ENCODE measurements at places on chromosomes 4 and X.

DNA sequence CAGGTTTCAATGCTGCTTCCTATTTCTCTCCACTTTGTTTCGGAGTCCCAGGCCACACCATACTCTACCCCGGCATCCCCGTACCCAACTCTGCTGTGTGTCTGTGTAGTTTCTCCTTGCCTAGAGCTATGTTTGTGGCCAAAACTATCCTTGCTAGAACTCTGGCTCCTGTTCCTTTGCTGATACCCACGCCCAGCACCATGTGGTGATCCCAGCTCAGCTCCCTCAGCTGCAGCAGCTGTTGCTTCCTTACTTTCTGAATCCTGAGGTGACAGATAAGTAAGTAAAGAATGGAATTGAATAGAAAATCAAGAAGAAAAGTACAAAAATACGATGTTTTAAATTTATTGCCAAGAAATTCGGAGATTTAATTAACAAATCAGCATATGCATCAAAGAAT is 55.8 kb downstream of the CASP3 start:
- no peak for DNase-seq

DNA sequence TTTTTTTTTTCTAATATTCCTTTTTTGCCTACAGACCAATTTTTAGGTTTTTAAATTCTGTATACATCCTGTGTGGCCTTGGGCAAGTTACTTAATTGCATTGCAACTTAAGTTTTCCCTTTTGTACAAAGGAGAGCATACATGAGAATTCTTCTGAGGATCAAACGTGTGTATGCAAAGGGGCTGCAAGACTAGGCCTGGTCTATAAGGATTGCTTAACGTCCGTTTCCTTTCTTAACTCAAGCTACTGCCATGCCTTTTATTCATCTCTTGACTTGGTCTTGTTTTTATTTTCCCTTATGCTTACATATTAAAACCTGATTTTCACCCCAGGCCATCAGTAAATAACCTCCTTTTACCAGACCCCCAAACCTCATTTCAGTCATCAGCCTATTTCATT is 13.6 kb downstream of the RBPJ start:
- no peak for DNase-seq

GRCh38 chr4:30828264-30828926 is 108.2 kb downstream of the PCDH7 start:
- peak; percentile 27 for DNase-seq

DNA sequence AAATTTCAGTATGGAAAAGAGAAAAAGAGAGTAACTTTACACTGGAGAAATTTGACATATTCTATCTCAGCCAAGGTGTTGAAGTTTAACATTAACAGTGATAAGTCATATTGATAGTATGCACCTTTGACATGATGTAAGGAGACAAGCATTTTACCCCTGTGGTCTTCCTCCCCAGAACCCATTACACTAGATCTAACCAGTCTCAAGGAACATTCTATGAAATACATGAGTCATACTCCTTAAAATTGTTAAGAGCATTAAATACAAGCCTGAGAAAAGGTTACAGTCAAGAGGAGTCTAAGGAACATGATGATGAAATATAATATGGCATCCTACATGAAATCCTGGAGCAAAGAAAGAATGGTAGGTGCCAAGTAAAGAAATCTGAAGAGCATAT is 1151.3 kb upstream of the IGFBP7 start:
- DNase-seq: no peak

DNA sequence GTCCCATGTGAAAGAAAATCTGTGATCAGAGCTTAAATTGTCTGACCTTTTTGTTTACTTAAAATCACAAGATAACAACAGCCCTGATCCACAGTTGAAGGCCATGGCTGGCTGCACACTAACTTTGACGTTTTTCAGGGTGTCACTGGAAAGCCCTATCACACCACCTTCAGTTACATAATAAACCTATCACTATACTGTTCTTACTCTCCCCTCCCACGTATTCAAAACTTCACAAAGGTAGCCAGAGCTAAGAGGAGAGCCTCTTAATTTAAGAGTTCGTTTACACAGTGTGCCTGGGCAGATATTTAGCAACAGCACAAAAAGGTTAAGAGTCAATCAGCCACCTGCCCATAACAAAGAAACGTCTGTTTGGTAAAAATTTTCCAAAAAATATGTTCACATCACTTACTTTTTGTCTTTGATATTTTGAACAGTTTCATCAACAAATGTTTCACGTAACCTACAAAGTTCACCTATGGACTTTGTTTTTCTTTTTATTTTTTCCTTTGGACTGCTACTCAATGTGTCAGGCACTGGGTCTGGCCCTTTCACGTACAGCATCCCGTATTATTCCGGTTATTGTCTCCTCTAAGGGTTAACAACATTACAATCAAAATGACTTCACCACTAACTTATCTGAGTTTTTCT is 25.0 kb downstream of the RFC1 start:
- DNase-seq: no peak

DNA sequence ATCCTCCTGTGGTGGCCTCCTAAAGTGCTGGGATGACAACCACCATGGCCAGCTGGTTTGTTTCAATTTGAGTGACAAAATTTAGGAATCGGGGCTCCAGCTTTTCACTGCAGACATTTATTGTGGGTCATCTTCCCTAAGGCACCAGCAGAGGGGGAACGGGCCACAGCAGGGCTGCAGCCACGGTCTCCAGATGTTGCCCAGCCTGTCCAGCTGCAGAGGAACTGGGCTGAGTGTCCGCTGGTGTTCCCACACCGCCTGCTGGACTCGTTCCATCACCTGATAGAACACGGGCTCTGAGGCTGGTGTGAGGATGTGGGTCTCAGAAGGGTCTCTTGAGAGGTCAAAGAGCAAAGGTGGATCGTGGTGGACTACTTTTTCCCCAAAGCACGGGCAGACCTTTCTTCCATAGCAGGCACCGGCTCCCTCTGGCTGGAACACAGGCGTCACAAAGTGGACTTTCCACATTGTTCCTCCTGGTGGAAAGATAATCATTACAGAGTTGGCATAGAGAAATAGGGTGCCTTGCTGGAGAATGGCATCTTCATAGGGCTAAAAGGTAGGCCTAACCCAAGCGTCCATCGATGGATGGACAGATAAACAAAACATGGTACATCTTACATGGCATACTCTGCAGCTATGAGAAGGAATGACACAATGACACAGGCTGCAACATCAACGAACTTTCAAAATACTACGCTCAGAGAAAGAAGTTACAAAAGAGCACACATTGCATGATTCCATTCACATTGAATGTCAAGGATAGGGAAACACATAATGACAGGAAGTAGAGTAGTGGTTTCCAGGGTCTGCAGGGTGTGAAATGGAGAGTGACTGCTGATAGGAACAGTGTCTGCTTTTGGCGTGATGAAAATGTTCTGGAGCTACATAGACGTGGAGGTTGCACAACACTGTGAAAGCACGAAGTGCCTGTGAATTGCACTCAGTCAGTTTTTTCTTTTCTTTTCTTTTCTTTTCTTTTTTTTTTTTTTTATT is 5.9 kb upstream of the ARSD start:
- no peak for DNase-seq

DNA sequence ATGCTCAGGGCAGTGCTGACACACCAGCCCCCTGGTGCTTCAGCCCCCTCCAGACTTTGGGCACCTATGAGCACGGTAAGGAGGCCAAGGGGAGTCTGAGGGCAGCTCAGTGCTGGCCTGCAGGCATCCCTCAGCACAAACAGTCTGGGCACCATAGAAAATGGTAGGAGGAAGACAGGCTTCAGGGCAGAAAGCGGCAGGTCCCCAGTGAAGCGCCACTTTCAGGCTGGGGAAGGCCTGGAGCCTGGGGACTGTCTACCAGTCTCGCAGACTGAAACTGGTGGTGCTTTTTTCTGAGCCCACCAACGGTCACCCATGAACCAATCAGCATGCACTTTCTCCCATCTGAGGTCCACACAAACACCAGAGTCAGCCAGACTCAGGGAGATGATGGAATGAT is 1074.7 kb downstream of the PCDH18 start:
- DNase-seq: no peak

DNA sequence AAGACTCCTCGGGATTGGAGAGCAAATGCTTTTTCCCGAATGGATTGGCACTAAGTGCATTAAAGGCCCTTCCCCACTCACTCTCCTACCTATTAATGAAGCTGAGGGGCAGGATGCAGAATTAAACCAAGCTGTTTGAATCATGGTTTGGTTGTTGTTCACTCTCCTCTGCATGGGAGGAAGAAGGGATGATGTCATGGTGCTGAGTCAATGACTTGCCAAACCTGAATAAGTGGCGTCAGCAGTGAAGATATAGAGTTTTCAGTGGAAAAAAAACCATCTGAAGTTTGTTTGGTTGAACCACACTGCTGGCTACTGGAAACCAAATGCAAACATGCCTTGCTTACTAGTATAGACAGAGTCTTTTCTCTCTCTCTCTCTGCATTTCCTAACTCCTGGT is 19.8 kb upstream of the ZXDA start:
- no peak for DNase-seq

DNA sequence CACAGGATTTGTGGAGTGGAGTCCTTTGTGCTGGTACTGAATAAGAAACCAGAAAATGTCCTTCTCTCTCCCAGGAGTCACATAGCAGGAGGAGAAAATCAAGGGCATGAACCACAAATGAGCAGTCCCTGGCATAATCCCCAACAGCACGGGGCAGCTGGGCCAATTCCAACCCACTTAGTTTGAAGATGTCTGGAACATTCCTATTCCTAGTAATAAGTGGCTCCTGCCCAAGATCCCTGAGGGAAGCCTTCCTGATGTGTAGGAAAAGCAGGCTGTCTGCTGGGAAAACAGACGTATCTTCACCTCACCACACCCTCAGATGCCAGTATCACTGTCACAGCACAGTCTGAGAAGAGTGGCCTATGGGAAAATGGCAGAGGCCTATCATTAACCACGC is 182.8 kb upstream of the MAP3K15 start:
- DNase-seq: peak; percentile 83

- DNase-seq: no peak
Observed at GRCh38 chr4:60709061-60709460, 491.1 kb upstream of the ADGRL3 start.

- DNase-seq: peak; percentile 66
Observed at GRCh38 chrX:19303256-19303880, 40.4 kb upstream of the PDHA1 start.

DNA sequence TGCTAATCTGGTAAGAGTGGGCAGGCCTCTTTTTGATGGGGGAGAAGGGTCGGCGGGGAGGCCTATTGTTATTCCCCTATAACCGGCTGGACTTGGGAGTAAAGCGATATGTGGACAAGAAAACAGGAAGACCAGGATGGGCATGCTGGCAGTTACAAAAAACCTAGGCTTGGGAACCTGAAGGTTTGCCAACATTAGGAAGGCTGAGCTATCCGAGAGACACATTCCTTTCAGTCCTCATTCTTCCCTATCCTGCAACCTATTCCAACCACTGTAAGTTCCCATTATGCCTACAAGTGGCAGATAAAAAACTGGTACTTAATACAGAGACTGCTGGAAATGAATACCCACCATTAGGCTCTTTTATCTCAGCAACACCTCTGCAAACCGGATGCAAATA is 32.4 kb upstream of the CT47C1 start:
- DNase-seq: peak; percentile 44

- no peak for DNase-seq
Observed at GRCh38 chr4:73259571-73260090, 1.0 kb upstream of the ANKRD17 start.

GRCh38 chr4:109721033-109721432 is 8.8 kb downstream of the PLA2G12A start:
- DNase-seq: peak; percentile 56

- DNase-seq: no peak
Observed at GRCh38 chrX:107677501-107677901, 49.2 kb downstream of the PRPS1 start.

DNA sequence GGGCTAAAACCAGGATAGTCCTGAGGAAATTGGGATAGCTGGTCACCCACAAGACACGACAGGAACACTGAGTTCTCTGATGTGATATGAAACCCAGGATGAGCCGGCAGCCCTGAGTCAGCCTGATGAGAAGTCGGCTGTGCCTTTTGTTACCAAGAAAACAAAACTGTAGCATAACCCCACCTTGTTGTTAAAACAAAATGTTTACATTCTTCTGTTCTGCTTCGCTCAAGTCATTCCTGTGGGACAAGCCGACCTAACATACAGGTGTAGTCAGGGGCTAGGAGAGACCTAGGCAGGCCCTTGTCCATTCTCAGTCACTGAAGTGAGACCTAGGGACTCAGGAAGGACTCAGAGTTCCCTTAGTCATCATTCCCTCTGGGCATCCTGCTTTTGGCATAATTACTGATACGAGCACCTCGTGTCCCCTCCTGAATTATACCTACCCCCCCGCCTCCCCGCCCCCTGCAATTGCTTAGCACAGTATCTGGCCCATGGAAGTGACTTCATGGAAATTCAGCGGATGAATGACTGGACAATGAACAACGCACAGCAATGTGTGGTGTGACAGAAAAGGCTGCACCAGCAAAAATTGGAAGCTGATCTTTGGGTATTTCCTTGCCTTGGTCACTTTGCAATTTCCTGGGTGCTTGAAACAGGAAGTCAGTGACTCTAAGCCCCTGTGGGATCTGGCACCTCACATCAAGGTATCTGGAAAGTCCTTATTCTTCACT is 31.9 kb upstream of the TLR2 start:
- no peak for DNase-seq

DNA sequence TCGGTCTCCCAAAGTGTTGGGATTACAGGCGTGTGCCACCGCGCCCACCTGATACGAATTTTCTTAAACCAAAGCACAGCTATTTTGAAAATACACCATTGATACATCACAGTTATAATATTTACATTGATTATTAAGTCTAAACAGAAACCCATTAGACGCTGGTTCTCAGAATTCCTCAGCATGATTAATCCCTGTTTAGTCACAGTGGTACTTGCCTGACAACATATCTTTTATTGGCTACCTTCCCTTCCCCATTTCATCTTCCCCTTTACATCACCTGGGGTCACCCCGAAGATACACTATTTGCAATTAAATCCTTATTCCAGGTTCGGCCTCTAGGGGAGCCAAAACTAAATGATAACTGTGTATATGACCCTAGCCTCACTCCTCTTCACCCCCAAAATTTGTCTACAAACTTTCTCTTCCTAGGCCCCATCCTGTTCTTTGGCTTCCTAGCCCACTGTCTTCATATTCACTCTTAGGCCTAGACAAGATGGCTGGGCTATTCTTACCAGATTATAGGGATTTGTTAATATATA is 36.8 kb upstream of the IL1RAPL1 start:
- DNase-seq: no peak

DNA sequence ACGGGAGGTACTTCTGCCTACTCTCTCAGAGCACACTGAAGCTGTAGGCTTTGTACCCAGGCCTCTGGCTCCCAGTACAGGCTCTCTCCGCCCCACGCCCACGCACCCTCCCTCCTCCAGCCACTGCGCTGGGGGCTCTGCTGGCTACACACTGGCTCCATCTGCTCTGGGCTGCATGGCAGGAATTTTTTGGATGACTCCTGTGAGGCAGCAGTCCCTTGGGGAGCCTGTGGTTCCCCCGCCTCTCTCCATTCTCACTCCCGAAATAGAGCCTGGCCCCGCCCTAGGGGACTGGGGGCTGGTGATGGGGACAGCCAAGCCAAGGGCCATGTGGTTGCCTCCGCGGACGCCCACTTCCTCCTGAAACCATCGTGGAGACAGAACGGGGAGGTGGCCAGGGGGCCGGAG is 58.1 kb upstream of the ADRA2C start:
- peak; percentile 55 for DNase-seq
